ENCODE measurements at places on chromosomes 6 and 20.

DNA sequence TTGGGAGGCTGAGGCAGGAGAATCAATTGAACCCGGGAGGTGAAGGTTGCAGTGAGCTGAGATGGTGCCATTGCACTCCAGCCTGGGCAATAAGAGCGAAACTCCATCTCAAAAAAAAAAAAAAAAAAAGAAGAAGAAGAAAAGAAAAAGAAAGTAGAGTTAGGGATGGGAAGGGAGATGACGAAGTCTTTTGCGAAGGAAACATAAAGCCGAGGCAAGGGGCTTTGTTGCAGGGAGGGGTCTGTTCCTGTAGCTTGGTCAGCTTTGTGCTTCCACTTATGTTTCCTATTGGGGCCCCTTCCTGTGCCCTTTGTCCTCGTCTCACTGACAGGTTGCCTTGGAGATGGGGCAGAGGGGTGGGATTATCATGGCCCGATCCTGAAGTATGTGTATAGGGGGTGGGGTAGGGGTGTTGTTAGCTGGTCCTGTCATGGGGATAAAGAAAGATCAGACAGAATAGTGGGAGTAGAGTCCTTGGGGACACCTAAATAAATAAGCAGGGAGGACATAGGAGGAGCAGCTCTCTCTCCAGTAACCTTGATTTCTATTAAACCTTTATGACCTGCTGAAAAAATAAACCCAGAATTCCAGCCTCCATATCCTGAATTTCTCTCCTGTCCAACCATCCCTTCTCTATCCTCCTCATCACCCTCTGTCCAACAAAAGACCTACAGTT lies 1.1 kb upstream of the CLIC1 start:
- DNase-seq: no peak

- no peak for DNase-seq
These were observed 45.6 kb upstream of the TNFAIP3 start for GRCh38 chr6:137821491-137821890.

DNA sequence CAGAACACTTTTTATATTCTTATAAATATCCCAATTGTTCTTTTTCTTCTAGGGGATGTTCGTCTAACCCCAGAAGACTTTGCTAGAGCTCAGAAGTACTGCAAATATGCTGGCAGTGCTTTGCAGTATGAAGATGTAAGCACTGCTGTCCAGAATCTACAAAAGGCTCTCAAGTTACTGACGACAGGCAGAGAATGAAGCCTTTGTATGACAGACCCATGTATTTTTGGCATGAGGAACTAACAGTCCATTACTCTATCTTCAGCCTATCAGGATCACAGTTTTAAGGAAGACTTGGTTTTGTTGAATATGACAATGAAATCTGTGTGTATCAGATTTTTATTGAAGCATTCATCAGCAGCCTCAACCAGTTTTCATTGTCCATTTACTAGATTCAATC lies 71.4 kb downstream of the VTA1 start:
- no peak for DNase-seq

DNA sequence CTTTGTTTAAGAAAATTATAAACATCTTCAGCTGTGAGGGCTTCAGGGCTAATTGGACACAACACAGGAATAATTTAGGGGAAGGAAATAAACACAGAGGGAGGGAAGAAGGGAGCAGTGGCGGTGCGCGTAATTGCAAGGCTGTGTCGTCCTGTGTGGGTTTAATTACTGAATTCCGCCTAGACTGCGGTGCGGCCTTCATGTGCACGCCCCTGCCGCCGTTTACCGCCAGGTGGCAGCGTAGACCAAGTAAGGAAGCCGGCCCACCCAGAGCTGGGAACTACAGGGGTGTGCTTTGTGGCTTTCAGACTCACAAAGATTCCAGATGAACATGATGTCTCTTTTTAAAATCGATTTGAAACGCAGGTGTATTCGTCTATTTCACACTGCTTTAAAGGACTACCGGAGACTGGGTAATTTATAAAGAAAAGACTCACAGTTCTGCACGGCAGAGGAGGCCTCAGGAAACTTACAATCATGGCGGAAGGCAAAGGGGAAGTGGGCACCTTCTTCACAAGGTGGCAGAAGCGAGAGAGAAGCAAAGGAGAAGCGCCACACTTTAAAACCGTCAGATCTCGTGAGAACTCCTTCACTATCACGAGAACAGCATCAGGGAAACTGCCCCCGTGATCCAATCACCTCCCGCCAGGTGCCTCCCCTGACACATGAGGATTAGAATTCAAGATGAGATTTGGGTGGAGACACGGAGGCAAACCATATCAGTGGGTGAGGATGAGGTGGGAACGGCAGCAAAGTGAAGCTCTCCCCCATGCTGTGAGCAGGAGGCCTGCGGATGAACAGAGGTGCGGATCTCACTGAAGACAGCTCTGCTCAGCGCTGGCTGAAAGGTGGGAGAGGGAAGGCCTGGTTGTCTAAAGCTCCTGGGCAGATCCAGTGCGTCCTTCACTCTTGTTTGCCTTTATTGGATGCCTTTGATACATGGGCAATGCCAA lies 222.0 kb upstream of the PDE10A start:
- peak; percentile 90 for DNase-seq

GRCh38 chr20:54534101-54534500 lies 58.7 kb downstream of the DOK5 start:
- no peak for DNase-seq

GRCh38 chr6:163711615-163712565 lies 297.4 kb downstream of the QKI start:
- DNase-seq: peak; percentile 83

- no peak for DNase-seq
These were observed 178.7 kb downstream of the TAF4 start for GRCh38 chr20:61886721-61887595.

GRCh38 chr6:119544325-119545175 lies 195.0 kb upstream of the MAN1A1 start:
- DNase-seq: no peak

GRCh38 chr6:20092071-20092566 lies 120.2 kb downstream of the MBOAT1 start:
- DNase-seq: no peak

DNA sequence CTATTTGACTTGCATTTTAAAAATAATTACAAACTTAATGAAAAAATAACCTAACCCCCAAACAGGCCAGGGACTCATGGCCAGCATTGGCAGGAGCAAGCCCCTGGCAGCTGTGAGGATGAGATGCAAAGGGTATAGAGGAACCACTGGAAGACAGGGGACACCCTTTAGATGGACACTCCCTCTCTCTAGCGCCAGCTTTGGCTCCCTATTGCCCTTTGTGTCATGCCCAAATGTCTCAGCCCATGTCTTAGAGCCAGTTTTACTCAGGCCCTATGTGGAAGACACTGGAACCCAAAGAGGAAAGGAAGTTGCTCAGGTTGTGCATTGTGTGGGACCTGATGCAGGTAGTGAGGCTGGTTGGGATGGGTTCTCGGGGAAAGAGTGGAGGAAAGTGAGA lies 34.9 kb upstream of the RSPO4 start:
- DNase-seq: no peak

- no peak for DNase-seq
These were observed 325.7 kb downstream of the TBC1D32 start for GRCh38 chr6:121008553-121008952.

- DNase-seq: no peak
These were observed 30.7 kb downstream of the TRAM2 start for GRCh38 chr6:52546192-52546591.

DNA sequence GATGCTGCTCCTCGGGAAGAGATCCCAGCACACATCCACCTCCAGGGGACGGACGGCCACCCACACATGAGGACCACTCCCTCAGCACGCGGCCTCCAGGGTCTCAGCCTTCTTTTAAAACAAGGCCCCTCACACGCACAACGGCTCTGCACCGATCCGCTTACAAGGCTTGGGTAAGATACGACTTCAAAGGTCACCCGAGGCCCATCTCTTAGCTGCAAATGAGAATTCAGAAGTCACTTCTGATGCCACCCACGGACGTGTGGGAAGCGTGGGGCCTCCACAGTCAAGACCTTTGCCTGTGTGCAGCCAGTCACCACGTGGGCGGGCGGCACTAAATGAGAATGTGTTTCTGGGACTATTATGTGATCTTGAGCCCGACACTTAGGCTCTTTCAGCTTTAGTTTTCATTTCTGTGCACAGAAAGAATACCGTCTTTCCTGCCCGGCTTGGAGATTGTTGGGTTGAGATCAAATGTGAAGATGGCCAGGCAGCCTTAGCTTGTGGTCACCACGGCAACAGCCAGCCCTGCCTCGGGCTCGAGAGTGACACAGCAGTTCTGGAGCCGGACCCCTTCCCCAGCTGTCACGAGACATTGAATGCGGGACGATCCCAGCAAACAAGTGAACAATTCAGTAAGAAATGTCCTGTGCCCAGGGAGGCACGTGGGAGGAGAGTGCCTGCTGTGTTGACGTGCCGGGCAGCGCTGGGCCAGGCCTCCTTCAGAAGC lies 91.6 kb downstream of the RAMACL start:
- DNase-seq: no peak

- DNase-seq: no peak
These were observed 190.4 kb upstream of the UST start for GRCh38 chr6:148556410-148556809.

- no peak for DNase-seq
These were observed 121.1 kb downstream of the FOXA2 start for GRCh38 chr20:22462975-22463914.

DNA sequence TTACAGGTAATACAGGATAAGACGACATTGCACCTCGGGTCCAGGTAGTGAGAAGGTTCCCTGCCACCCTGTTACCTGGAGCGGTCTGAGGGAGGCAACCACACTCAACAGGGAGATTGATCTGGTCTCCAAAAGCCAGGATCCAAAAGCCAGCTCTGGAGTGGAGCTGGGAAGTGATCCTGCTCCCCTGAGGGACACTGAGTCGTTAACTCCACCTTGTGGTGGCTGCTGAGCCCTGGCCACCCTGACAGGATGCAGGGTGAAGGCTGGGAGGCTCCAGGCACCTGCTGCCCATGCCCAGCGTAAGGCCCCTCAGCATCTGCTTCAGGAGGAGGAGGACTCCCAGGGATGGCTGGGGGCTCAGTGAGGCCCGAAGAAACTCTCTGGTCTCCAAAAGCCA lies 38.7 kb upstream of the SLC22A2 start:
- DNase-seq: no peak

DNA sequence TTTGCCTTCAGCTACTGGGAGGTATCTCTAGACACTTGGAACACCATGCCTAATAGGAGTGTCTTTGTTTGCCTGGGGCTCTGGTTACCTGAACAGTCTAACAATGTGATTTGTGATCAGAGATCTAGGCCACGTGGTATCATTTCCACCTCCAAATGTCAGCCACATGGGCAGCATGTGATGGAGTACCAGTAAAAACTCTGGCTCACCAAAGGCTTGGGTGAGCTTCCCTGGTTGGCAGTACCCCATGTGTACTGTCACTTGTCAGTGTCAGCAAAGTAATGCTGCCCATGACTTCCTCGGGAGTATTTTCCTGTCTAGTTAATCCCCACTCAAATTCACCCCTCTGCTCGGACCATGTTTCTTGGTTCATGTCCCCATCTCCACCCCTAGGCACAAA lies 195.2 kb upstream of the LRFN2 start:
- DNase-seq: no peak

DNA sequence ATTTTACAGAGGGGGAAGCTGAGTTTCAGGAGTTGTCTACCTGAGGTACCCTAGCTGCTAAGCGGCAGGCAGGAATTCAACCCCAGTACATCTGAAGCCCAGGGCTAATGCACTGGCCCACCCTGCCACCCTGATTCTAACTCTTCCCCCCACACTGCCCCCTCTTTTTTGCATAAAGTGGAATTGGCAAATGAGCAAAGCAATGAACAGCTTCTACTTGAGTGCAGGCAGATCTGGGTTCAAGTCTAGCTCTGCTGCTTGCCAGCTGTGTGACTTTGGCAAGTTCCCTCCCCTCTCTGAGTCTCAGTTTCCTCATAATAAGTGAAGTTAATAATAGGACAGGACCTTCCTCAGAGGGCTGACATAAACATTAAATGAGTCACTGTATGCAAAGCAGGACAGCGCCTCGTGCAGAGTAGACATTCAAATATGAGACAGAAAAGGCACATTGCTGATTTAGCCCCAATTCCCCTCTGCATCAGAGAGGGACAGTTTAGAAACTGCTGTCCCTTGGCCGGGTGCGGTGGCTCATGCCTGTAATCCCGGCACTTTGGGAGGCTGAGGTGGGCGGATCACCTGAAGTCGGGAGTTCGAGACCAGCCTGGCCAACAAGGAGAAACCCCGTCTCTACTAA lies 4.7 kb downstream of the ADA start:
- DNase-seq: no peak

DNA sequence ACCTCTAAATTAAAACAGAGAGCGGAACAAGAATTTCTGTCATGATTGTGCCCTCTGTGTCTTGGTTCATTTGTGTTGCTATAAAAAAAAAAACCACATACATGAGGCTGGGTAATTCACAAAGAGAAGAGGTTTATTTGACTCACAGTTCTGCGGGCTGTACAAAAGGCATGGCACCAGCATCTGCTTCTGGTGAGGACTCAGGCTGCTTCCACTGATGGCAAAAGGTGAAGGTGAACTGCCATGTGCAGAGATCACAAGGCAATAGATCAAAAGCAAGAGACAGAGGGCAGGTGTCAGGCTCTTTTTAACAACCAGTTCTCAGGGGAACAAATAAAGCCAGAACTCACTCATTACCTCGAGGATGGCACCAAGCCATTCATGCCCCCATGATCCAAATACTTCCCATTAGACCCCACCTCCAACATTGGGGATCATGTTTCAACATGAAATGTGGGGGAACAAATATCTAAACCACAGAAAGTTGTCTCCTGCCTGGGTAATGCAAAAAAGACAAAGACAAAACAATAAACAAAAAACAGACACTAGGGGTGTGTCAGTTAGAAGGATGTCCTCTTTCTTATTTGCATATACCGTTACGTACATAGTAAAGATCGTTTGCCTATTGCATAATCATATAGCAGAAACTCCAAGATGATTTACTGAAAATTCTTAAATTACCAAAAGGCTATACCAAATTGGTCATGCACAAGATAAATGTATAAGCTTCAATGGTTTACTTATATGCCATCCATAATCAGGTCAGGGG lies 17.0 kb downstream of the SERPINB9 start:
- DNase-seq: no peak

DNA sequence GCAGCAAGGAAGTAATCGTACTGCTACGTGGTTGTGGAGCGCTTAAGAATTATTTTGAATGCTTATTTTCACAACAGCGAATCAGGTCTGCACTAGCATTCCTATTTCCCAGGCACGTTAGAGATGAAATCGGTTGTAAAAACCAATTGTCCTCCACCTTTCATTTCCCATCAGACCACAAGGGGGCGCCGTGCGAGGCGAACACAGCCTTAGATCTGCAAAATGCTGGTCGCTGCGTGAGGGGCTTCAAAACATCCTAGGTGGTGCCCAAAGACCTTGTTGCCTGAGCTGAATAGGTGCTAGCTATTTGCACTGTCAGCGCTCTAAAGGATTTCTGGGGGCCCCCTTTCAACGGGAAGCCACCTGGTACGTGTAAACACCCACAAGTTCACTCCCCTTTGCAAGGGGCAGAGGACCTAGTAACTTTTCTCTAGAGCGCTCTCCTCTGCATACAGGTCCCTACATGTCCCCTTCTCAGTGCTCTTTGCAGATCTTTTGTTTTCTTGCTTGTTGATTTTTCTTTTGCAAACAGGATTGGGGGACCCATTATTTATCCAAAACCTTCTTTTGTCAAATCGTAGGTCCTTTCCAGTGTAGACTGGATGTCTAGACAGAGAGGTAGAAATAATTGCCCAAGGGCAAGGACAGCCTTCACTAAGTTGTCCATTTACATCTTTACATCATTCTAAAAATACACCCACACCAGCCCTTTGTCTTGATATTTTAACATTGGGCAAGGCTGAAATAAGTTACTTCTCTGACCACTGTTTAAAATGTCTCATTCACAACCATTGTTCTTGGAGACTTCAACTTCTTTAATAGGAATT lies 59.8 kb downstream of the NEDD9 start:
- DNase-seq: peak; percentile 86

Data from sciatic nerve (tissue), 2 donors.